ENCODE measurements at places on chromosomes 7 and 10. TPM values are rescaled to one million over a fixed set of nuclear protein-coding genes. Genes with fewer than 3 reads are reported as not detected.

Gene ADCYAP1R1
- polyA plus RNA-seq, result 188 TPM

Gene EVX1
- polyA plus RNA-seq, result 1.3 TPM

Gene ZNF775
- 16.4 TPM for polyA plus RNA-seq

Gene DNAJC12
- polyA plus RNA-seq, result 19.8 TPM

Gene CCL24
- polyA plus RNA-seq, result not detected

Gene TMEM130
- polyA plus RNA-seq, result 144 TPM

Gene IGFBP1
- polyA plus RNA-seq, result 0.98 TPM

Gene MMP21
- 0.54 TPM for polyA plus RNA-seq

Gene HIPK2
- polyA plus RNA-seq, result 83.2 TPM

Gene ZCCHC24
- polyA plus RNA-seq, result 66.5 TPM

Data from spinal cord (tissue), 10 donors.